ENCODE measurements at places on chromosomes 5 and 9.

DNA sequence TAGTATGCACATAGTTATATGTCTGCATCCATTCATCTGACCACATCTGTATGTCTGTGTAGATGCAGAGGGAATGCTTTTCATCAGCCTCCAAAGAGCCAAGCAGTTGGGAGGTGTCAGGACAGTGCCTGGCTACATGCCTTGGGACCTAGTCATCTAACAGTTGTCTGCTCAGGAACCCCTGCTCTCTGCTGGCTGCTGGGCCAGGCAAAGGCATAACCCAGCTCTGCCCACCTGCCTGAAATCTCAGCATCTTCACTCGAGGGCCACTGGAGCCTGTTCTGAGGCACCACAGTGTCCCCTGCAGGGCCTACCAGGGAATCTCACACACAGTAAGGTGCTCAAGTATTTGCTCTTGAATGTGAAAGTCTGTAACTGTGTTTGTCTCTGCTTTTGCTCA is 3.7 kb downstream of the C9orf50 start:
- DNase-seq, result no peak

GRCh38 chr5:181261320-181262049 is 542 bp upstream of the TRIM52 start:
- peak; percentile 51 for DNase-seq

DNA sequence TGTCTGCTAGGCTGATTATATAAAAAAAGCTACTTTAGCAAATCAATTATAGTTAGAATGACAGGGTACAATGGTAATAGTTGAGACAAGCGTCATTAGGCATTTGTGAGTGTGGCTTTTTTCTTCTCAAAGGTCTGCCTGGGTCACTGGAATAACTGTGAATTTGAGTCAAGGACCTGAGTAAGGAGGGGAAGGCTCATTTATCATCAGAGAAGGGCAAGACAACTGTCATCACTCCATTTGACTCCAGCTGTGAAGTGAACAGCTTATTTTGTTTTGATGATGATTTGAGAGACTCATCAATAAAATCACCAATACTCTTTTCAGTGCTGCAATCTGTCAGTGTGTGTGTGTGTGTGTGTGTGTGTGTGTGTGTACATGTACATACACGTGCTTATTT is 118.6 kb downstream of the MAT2B start:
- no peak for DNase-seq

DNA sequence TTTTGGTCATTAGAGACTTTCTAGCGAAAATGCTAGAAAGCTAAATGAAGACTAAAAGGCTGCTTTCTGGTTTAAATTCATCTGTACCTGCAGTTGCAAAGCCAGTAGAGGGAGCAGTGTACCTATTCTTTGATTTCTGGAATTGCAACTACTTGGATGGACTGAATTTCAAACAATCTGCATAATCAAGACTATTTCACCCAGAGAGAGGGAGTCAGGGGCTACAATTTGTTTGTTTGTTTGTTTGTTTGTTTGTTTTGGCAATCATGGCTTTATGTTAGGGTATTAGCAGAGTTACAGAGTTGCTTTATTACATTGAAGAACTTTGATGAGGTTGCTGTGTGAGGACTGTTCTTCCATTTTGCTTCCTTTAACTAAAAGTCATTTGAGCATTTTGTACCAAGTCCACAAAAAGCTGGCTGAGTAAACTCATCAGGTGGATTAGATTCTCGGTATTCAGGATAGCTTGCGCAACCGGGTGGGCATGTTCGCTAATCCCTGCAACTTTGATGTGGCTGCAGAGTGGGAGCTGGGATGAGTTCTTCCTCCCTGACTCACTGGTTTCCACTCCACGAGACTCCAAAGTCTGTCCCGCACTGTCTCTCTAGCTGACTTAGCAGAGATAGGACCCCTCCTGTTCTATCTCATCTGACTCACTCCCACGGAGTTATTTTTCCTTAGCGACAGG is 80.0 kb upstream of the TUT7 start:
- DNase-seq, result no peak

GRCh38 chr5:179380211-179381035 is 35.2 kb upstream of the ADAMTS2 start:
- DNase-seq, result no peak

DNA sequence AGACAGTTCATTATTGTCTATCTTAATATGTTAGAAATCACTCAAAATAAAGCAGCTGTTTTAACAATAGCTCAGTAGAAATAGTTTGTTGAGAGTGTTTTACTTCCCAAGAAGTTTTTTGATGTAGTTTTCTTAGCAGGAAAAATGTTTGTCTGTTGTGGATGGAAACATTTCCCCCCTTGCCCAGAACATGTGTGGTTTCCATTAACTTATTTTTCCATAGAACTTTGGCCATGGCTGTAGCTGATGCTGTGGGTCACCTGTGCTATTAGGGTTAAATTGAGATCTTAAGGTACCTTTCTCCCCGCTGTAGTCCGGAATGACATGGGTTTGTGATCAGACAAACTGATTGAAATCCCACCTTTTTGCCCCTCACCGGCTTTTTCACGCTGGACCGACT is 294.9 kb downstream of the FANCC start:
- DNase-seq, result no peak

DNA sequence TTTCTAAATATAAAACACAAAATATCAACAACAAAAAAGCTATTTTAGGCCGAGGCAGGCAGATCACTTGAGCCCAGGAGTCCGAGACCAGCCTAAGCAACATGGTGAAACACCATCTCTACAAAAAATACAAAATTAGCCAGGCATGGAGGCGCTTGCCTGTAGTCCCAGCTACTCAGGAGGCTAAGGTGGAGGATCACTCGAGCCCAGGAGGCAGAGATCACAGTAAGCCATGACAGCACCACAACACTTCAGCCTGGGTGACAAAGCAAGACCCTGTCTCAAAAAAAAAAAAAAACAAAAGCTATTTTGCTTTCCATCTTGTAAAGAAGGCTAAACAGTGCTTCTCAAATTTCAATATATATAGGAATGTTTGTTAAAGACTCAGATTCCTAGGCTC is 11.3 kb downstream of the C5orf15 start:
- DNase-seq, result no peak

GRCh38 chr5:26669523-26669922 is 368.9 kb downstream of the CDH9 start:
- no peak for DNase-seq

GRCh38 chr9:119234636-119235035 is 134.6 kb downstream of the BRINP1 start:
- no peak for DNase-seq

GRCh38 chr5:6188344-6188743 is 190.0 kb downstream of the MED10 start:
- no peak for DNase-seq

GRCh38 chr9:135014311-135015010 is 73.0 kb upstream of the OLFM1 start:
- DNase-seq, result no peak

DNA sequence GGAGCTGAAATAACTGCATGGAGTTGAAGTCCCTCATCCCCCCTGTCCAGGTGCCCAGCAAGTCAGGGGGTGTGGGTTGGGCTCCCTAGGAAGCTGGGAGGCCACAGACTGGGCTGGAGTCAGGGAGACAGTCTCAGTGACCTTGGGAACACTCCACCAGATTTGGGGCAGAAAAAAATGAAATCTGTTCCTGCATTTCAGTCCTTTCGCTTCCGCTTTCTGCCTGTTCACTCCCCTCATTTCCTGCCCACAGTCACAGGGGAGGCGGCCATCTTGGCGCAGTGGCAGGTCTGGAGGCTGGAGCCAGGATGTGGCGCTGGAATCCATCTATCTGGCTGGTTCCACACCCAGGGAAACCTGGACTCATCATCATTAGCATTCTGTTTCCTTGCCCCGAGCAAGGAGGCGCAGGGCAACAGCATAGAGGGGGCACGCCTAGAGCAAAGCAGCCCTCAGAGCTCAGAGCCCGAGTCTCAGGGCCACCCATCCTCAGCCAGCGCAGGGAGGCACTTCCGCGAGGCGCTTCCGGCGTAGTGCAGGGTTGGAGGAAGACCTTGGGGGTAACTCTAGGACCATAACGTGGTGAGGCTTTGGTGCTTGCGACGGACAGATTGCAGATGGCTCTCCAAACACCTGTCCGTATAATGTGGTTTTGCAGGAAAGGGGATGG is 86.2 kb upstream of the HSPA9 start:
- DNase-seq, result no peak

- no peak for DNase-seq
Observed at GRCh38 chr5:168377525-168377924, 86.1 kb downstream of the WWC1 start.

DNA sequence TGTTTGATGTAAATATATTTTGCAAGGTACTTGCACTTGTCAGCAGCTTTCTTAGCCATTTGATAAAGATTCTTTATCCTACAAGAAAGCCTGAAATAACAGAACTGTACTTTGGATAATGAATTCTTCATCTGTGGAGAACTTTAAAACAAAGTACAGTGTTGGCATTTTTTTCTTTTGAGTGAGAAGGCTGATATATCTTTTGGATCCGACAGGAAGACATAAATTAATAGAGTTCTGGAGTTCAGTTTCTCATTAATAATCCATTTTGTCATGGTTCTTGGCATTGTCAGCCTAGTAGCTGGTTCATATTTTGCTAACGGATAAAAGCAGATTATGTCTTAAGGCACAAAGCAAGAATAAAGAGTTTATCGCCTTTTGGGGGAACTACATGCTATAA is 17.0 kb downstream of the PBX3 start:
- no peak for DNase-seq

- DNase-seq, result peak; percentile 50
Observed at GRCh38 chr9:37027582-37028419, 6.3 kb downstream of the PAX5 start.

- DNase-seq, result no peak
Observed at GRCh38 chr5:1593903-1594356, 70.2 kb upstream of the LPCAT1 start.

All from stimulated activated CD8-positive, alpha-beta memory T cell treated with anti-CD3 and anti-CD28 coated beads, Interleukin-15, amount 100 ng/mL, for 4 hours (primary cell).